ENCODE measurements at places on chromosomes 7 and 10.
A peak's percentile ranks its signal among the peaks of the same experiment; 100 is the strongest.

GRCh38 chr10:6957851-6958250 is 377.8 kb upstream of the PRKCQ start:
- DNase-seq: no peak

DNA sequence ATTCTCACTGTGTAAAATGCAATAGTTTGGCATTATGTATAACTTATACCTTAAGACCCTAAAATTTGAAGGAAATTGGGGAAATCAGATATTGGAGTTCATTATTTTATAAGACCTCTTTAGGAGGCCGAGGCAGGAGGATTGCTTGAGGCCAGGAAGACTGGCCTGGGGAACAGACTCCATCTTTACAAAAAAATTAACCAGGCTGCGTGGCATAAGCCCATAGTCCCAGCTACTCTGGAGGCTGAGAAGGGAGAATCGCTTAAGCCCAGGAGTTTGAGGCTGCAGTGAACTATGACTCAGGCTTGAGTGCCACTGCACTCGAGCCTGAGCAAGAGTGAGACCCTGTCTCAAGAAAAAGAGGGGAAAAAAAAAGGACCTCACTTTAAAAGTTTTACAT is 14.0 kb upstream of the PBLD start:
- no peak for DNase-seq

GRCh38 chr10:8416760-8417159 is 362.3 kb downstream of the GATA3 start:
- DNase-seq: no peak

DNA sequence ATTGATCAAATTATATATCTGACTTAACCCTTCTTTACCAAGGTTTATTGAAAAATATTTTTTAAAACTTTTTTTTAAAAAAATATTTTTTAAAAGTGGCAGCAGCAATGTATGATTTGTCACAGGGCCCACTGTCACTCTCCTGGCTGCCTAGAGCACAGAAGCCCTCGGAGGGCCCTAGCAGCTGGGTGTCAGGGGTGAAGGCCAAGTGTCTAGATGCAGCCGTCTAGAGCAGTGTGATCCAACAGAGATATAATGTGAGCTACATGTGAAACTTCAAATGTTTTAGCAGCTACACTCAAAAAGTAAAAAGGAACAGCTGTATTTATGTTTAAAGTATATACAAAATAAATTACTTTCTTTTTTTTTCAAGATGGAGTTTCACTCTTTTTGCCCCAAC is 112.7 kb downstream of the ARHGAP22 start:
- no peak for DNase-seq

DNA sequence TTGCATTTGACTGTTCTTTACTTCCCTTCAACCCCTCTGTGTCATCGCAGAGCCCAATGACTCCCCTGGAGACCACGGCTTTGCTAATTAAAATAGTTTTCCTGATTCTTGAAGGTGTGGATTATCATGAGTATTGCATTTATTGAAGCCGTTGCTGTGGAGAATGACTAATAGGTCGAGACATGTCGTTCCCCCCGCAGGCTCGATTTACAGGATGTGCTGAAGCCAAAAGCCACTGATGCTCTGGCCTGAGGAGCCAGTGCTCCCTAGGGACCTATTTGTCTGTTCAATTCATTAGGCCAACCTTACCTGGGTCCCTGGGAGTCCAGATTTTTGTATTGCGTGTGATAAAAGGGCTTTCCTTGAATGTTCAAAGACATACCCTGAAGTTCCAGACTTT is 102.3 kb downstream of the NPTX2 start:
- peak; percentile 20 for DNase-seq

- DNase-seq: no peak
These were observed 48.5 kb upstream of the PHYHIPL start for GRCh38 chr10:59127991-59128390.

DNA sequence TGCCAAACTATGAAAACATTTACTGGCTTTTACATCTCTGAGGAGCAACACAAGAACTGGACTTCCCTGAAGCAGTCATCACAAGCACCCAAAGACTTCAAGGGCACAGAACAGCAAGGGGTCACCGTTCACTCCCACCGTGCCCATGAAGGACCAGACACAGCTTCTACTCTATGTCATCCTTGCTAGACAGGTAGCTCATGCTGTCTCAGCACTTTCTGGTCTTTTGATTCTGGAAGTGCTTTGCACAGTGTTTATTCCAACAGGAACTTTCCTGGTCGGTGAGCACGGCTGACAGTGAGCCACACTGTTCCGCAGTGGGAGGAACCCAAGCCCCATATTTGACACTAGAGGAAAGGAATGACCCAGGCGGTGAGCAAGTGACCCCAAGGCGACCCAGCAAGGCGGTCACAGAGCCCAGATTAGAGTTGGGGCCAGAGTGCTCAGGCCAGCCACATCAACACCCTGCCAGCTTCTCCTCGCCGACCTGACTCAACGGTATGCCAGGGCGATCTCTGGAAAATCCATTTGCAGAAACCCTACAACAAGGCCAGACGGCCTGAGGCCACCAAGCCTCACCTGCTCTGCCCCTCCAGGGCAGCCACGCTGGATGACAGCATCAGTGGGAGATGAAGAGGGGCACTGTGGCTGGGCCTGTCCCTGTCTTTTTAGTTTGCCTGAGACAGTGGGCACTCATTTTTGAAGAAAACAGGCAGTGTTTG is 318.6 kb downstream of the TCERG1L start:
- no peak for DNase-seq

DNA sequence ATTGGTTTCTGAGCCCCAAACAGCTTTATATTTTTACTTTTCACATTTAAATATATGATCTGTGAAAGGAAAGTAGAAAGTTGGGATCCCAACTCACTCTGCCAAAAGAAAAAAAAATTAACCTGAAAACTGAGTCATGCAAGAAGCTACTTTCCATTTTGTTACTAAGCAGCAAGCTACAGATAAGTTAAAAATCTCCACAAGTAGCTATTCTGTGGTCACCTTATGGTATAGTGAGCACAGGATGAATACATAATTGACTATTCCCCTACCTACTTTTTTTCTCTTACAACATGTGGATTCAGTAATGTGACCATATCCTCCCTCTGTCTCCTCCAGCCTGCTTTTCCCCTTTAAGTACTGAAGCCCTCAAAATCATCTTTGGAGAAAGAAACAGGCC is 30.3 kb upstream of the CREB3L2 start:
- DNase-seq: no peak

DNA sequence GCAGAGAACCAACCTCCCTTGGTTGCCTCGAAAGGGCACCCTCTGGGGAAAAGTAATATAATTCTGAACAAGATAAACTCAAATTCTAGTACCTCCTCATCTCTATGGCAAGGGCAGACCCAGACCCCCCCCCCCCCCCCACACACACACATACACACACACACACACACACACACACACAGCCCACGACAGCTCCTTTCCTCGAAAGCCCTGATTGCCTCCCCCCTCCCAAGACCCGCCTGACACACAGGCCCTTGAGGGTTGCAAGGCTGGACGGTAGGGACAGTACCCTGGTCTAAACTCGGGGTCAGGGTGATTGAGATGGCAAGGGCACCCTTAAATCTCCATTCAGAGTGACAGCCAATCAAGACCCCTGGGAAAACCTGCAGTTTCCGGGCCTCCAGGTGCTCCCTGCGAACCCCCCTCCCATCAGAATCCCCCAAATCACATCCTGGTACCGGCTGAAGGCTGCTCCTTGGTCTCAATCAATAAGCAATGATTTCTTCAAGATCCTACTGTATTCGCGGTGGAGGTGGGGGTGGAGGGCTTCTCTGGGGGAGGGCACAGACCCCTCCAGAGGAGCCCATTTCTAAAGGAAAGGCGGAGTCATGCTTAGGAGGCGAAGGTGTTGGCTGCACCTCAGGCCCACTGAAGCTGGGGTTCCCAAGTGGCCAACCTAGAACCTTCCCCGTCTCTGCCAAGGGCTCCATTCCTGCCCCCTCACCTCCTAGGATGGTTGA is 100.7 kb downstream of the HIP1 start:
- DNase-seq: no peak

GRCh38 chr7:148944935-148945934 is 61.1 kb upstream of the EZH2 start:
- DNase-seq: peak; percentile 20

- DNase-seq: no peak
These were observed 255.1 kb upstream of the SP4 start for GRCh38 chr7:21172800-21173199.

- peak; percentile 36 for DNase-seq
These were observed 371.9 kb downstream of the BMPER start for GRCh38 chr7:34277016-34277802.

GRCh38 chr10:69904533-69904932 is 102.8 kb downstream of the COL13A1 start:
- DNase-seq: no peak

- peak; percentile 13 for DNase-seq
These were observed 198.0 kb downstream of the PHF14 start for GRCh38 chr7:11171569-11172192.

DNA sequence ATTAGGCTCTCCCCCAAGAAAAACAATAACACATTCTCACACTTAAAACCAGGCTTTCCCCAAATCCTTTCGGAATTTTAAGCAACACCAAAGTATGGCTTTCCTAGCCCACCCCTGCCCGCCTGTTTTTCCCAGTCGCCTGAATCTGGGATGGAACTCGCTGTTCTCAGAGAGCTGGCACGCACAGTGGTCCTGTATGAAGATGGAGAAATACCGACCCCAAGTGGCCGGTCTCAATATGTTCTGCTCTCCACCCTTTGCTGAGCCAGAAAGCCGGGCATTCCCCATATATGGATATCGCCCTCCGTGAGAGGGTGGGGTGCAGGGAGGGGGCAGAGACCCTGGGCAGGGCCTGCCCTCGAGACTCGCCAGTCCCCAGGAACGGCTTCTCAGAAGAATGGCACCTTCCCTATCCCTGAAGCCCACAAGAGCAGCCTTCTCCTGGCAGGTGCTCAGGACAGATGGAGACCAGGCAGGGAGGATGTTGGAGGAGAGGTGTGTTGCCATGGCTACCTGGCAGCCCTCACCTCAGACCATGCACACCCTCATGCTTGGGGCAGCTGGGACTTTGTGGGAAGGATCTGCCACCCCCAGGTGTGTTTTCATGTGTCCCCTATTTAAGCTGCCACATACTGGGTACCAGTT is 3.4 kb downstream of the TACR2 start:
- DNase-seq: peak; percentile 81

Data from fibroblast of skin of scalp (primary cell).